NCI-H2081 treated with DMSO at 0.1 percent for 48 hours (cell line): ENCODE measurements at places on chromosomes 4 and X.

- DNase-seq: peak; percentile 13
Measured at GRCh38 chr4:42627885-42628646, 28.8 kb downstream of the ATP8A1 start.

GRCh38 chr4:80072228-80072743 is 743 bp downstream of the ANTXR2 start:
- DNase-seq: no peak

- DNase-seq: no peak
Measured at GRCh38 chrX:120570011-120570600, 9.3 kb upstream of the CUL4B start.

DNA sequence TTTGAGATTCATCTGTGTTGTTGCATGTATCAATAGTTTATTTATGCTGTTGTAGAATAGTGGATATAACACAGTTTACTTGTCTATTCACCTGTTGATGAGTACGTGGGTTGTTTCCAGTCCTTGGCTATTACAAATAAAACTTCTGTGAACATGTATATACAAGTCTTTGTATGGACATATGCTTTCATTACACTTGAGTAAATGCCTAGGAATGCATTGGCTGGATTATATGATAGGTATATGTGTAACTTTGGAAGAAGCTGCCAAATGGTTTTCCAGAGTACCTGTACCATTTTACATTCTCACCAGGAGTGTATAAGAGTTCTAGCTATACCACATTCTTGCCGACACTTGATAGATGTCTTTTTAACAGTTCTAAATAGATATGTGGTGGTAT is 16.5 kb downstream of the ART3 start:
- no peak for DNase-seq

DNA sequence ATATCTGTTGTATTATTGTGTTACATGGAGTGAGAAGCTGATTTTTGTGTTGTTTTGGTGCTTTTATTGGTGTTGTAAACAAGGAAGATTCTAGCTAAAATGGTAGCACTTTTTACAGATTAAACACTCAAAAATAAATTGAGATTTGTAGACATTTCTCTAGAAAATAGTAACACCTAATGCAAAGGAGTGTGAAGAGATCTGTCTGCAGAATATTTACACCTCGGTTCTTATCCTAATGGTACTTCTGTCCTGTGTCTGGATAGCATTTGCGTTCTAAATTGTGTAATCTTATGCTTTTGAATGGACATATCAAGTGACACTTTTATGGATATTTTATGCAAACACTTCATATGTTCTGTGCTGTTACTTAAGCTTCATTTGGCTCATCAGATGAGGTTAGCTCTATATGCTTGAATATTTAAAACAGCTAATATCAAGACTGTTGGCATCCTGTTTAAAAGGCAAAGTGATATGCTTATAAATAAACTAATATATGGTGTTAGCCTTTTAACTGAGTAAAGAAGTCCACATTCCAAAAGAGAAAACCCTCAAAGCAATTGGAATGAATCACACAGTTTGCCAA is 6.0 kb downstream of the PCDH7 start:
- no peak for DNase-seq

GRCh38 chr4:41832961-41833360 is 84.4 kb upstream of the PHOX2B start:
- no peak for DNase-seq

DNA sequence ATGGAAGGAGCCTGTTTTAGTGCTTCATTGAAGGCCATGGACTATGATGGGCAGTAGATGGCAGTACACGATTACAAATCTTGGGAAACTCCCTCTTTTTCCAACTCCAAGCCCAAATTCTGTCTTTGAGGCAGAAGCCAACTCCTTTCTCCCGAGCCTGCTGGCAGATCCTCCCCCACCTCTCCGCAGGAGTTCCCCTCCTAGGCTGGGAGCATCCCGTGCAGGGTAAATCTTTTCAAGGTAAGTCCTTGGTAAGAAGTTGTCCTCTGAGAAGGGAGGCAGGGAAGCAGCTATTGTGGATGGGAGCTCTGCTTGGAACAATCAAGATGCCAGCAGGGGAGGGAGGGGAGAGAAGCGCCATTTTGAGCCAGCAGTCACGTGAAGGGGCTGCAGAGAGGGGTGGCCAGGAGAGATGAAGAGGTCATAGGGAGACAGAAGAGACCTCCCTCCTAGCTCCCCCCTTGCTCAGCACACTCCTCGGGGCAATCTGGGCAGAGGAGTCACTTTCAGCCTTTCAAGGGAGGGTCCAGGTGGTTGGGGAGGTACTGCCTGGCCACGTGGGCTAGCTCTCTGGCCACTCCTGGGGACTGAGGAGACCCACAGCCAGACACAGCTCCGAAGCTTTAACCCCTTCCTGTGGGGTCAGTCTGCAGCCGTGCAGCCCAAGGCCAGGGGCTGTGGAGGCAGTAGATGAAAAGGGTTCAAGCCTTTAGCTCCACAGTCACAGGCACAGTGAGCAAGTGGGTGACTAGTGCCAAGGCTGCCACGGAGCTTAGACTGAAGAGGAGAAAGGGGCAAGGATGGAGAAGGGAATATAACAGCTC is 9.6 kb downstream of the CC2D2A start:
- peak; percentile 68 for DNase-seq

- DNase-seq: no peak
Measured at GRCh38 chr4:156870131-156870530, 101.5 kb downstream of the PDGFC start.

- DNase-seq: no peak
Measured at GRCh38 chrX:107716118-107716684, 59.4 kb downstream of the TSC22D3 start.

DNA sequence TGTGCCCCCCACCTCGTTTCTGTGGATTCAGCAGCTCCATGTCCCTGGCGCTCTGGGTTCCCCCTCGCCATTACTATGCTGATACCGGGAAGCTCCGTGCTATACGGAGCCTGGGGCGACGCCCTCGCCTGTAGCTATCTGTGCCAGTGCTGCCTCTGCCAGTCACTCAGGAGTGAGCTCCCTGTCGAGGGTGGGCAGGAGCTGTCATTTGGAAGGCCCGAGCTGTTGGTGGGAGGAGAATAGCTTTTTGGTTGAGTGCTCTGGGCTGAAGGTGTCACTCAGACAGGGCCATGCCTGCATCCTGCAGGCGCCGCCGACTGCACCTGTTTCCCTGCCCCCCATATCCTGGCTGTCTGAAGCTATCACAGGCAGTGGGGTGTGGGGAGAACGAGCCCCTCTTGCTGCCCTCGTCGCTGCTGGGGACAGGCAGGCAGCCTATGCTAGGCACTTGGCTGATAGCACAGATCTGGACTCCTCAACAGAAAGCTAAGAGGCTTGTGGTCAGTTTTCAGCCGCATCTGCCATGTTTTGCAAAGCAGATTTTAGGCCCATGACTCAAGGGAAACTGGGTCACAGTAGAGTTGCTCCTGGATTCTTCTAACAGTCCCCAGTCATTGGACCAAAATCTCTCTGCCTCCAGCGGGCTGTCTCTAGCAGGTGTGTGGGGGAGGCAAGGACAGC is 31.8 kb downstream of the CPLX1 start:
- no peak for DNase-seq

DNA sequence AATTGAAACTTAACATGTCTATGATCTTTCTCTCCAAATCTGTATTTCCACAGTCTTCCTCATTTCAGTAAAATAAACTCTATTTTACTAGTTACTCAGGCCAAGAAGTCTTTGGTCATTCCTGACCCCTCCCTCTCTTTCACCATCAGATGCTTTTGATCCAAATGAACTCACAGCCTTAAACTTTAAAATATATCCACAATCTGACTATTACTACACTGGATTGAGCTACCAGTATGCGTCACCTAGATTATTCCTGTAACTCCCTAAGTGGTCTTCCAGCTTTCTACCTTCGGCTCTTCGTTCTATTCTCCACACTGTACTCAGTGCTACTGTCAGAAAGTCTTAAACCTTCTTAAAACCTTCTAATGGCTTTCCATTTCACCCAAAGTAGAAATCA is 195.1 kb downstream of the FBXW7 start:
- DNase-seq: no peak
